G401 (cell line): ENCODE measurements at places on chromosomes 6 and 20. TPM values are rescaled to one million over a fixed set of nuclear protein-coding genes. Genes with fewer than 3 reads are reported as not detected.

- DNase-seq = no peak
Measured at GRCh38 chr6:13517116-13517515, 29.7 kb upstream of the GFOD1 start.

- no peak for DNase-seq
Measured at GRCh38 chr20:3786126-3786484, 435 bp downstream of the CENPB start.

DNA sequence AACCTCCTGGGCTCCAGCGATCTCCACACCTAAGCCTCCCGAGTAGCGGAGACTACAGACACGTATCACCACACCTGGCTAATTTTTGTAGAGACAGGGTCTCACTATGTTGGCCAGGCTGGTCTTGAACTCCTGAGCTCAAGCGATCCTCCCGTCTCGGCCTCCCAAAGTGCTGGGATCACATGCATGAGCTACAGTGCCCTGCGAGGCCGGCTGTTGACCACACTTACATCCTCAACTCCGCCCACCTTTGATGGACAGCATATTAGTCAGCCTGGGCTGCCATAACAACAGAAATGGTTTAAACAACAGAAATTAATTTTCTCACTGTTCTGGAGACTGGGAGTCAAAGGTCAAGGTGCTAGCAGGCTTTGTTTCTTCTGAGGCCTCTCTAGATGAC is 107.7 kb downstream of the JPH2 start:
- no peak for DNase-seq

- DNase-seq = no peak
Measured at GRCh38 chr6:120947111-120947510, 387.2 kb downstream of the TBC1D32 start.

DNA sequence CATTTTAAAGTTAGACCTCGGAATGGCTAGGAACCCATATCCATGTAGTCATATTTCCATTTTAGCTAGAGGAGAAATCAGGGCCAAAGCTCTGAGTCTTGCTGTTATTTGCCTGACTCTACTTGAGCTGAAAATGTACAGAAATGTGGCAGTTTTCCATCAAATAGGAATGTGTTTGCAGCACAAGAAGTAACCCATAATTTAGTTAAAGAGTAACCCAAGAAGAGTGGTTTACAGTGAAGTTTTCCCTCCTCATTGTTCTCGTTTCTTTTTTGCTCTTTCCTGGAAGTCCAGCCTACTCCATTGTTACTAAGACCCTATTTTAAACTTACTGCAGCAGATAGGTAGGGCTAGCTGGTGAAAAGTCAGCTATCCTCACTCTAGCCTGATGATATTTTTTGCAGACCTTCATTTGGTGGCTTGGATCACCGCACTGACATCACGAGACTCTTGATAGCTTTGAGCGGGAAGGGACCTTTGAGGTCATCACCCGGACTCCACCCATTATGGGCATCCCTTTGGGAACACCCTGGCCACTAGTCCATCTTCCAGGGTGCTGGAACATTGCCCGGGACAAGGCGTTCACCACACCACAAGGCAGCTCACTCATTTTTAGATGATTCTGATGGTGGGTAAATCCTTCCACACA is 28.0 kb upstream of the ADGRF5 start:
- no peak for DNase-seq

DNA sequence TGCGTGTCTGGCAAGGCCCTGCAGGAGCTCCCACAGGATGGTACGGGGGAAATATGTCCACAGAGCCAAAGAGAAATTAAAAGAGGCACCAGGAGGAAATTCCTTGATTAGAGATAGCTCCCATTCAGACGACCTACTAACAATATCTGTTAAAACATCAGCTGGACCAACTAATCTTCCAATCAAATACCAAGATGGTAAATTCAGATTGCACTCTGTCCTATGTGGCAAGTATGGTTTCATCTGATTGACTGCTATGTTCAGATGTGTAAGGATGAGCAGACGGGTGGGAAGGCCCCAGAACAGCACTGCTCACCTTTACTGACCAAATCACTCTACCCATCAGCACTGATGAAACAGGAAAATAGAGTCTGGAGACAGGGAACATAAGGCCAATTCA is 19.5 kb downstream of the BPIFA2 start:
- no peak for DNase-seq

- DNase-seq = no peak
Measured at GRCh38 chr6:31247813-31248212, 24.1 kb downstream of the HLA-C start.

- no peak for DNase-seq
Measured at GRCh38 chr20:40535816-40536215, 153.2 kb downstream of the MAFB start.

DNA sequence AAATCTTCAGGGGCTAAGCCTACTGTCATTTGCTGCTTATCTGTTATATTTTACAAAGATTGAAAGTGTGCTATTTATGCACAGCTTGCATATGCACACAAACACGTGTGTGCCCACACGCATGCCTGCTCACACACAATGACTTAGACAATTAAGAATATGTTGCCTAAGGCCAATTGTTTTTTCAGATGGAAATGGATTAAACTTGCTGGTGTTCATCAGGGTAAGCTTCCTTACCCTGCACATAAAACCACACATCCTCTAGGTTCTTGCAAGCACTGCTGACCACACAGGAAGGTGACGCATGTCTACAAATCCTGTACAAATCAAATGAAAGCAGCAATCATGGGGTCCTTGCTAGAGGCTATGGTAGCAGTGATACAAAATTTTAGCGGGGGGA is 58.4 kb downstream of the GJA10 start:
- no peak for DNase-seq

DNA sequence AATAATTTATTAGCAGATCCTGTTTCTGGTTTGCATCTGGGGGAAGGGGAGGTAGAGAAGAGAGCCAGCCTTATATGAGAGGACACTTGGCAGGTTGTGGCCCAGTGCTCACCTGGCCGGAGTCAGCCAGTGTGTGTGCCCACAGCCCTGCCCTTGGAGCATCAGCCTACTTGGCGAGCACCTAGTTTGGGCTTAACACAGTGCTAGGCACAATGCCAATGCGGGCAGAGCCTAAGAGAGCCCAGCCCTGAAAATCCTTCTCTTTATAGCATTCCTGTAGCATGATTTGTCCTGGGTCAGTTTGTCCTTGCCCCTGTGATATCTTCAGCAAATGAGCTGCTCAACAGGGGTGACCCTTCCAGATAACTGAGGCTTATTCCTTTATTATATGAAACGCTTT is 73.0 kb downstream of the SLX4IP start:
- DNase-seq = no peak

GRCh38 chr6:132063738-132064137 is 112.6 kb upstream of the CCN2 start:
- no peak for DNase-seq

DNA sequence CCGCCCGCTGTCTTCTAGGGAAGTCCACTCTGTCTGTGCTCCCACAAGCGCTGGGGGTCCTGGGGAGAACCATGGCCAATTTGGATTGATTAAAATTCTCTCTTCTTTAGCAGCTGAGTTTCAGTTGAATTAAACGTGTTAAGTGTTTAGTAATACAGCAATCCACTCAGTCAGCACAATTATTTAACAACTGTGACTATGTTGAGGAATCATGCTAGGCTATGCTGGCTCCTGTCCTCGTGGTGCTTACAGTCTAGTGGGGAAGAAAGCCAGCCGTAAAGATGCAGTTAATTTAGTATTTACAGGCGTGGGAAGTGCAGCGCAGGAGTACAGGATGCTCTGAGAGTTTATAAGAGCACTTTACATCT is 88.9 kb upstream of the FOXP4 start:
- DNase-seq = no peak

- no peak for DNase-seq
Measured at GRCh38 chr20:44586289-44586911, 4.0 kb downstream of the PKIG start.

Gene DDR1
- 131 and 141 TPM in 2 replicates for total RNA-seq

DNA sequence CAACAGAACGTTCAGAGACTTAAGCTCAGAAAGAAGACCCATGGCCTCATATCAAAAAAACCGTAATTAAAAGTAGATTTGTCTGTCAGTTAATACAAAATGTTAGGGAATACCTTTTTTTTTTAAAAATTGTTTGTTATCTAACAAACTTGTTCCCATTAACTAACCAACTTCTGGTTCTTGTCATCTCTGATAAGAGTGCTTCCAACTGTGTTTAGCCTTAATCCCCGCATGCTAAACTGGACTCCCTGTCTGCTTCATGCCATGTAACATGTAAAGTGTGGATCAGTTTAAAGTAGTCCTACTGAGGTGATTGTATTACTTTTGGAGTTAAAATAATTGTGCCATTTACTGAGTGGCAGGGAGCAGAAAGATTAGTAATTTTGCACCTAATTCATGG is 6.3 kb downstream of the JARID2 start:
- peak; percentile 26 for DNase-seq

GRCh38 chr6:15001326-15001910 is 244.5 kb upstream of the JARID2 start:
- DNase-seq = no peak

Gene CTAGE9
- not detected in 2 replicates for total RNA-seq

DNA sequence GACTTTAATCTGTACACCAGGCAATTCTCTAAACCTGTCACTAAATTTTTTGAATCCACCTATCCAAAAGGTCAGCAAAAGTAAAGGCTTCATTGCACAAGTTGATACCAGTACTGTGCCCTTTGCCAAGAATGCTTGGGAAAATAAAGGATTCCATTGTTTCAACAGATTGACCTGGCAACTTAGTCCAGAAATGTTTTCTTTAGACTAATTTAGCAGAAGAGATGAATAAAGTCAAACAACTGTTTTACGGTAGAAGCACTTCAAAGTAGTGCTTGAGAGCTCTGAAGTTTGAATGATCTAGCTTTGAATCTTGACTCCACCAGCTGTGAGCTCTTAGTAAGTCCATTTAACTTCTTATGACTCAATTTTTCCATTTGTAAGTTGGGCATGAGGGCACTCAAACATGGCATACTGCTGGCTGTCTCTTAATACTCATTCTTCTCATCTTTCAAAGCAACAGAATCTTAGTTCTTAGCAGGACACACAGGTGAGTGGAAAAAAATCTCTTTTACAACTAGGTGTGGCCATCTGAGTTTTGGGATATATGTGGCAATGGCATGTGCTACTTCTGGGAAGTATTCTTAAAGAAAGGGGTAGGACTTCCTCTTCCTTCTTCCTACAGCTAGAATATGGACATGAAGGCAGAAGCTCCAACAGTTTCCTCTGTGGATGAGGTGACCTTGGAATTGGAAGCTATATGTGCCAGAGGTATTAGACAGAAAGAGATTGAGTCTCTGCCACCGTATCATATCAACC is 55.9 kb upstream of the LOC128125822 start:
- no peak for DNase-seq

GRCh38 chr6:44569931-44570385 is 182.5 kb downstream of the CDC5L start:
- peak; percentile 31 for DNase-seq

Gene PRRT1
- 0.51 TPM in 1 of 2 replicates, not detected in the other for total RNA-seq

GRCh38 chr6:89828988-89829471 is 650 bp upstream of the CASP8AP2 start:
- DNase-seq = no peak

- DNase-seq = no peak
Measured at GRCh38 chr6:156334966-156335365, 442.2 kb upstream of the ARID1B start.

Gene TRERF1
- total RNA-seq = 3.3 and 3.8 TPM in 2 replicates

DNA sequence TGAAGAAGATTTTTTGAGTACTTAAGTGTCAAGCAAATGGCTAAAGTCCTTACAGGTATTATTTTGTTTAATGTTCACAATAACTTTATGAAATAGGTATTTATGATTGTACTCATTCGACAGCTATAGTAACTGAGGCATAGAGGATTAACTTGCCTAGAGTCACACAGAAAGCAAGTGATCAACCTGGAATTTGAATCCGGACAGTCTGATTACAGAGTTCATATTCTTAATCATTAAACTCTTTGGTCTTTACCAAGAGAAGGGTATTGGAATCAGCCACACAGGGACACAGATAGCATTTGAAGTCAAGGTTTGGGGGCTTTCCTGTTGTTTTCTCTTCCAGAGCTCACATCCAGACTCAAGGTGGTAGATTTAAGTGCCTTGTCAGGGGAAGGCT is 69.7 kb downstream of the ISM1 start:
- no peak for DNase-seq

Gene MDFI
- 0.18 TPM in 1 of 2 replicates, not detected in the other for total RNA-seq

Gene HSD17B8
- total RNA-seq = 13.3 and 18.2 TPM in 2 replicates
